Stimulated activated CD8-positive, alpha-beta memory T cell treated with anti-CD3 and anti-CD28 coated beads, Interleukin-7, amount 100 ng/mL, for 1 hour (primary cell): ENCODE measurements at places on chromosomes 5 and 9.

DNA sequence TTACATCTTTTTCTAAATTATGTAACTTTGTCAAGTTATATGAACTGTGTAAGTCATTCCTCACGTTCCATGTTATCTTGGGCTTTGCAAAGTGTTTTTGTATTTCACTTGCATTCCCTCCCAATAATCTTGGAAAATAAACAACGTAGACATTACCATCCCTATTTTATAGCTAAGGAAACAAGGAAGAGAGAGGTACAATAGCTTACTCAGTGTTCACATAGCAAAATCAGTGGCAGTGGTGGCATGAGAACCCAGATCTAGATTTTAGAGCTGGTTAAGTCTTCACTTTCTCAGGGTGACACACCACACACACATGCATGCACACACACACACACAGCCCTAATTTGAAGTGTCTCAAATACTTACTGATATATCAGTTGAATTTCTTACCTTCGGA, 34.1 kb downstream of the NSA2 start:
- DNase-seq, result no peak

DNA sequence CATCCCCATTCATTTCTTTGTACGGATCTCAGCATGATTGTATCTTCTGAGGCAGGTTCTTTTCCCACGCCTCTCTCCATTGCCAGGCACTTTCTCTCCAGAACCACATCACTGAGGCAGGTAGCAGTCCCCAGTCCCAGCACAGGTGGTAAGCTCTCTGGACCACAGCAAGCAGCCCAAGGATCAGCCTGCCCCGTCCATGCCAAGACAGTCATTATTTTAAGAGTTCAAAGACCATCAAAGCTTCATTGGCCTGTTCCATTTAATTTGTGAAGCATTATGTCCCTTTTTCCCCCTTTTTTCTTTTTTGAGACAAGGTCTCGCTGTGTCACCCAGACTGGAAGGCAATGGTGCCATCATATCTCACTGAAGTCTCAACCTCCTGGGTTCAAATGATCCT, 171.7 kb downstream of the AUH start:
- DNase-seq, result no peak

DNA sequence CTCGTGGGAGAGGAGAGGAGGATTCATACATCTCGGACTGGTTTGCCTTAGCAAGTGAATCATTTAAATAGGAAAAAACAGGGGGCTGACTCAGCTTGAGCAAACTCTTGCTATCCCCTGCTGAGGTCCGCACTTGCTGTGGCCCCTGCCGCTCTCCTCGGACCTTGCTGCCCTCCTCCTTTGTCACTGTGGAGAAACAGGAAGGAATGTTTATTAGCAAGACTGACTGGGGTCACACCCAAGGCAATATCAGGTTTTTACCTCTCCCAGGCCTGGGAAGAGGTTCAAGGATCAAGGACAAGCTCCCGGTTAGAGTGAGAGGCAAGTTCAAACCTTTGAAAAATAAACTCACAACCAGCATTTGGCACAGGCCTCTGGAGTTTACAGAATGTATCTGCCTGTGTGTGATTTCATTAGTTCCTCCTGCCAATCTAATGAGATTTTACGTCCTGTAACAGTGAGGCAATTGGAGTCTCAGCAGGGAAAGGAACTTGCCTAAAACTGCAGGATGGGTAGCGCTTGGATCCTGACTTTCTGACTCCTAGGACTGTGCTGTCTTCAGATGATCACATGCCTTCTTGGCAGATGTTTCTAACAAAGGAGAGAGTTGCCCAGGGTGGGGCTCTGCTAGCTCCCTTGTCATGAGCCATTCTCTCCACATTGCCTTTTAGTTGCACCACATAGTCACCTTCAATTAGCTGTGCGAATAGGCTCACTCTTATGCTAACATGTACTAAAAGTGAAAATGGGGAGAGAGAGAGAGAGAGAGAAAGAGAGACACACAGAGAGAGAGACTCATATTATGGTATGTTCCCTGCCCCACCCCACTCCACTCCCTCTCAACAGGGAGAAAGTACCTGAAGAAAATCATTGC, 108.6 kb upstream of the CDKN2B start:
- DNase-seq, result no peak

DNA sequence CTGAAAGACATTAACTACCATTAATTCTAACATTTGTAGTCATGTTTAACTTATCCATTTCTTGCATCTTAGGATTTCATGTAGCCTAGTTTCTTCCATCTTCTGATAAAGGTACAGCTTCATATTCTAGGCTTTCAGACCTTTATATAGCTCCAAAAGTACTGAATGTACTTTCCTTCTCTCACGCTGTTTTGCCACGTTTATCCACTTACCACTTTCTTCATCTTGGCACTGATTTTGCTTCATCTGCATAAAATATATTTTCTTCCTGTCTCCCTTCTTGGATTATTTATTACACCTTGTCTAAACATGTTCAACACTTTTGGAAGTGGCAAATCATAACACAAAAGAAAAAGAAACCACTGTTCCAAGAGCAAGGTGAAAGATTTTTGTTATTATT, 553.8 kb downstream of the DTWD2 start:
- no peak for DNase-seq

- no peak for DNase-seq
Measured at GRCh38 chr9:75105841-75106240, 17.5 kb downstream of the OSTF1 start.

- no peak for DNase-seq
Measured at GRCh38 chr9:38408719-38409118, 15.5 kb downstream of the IGFBPL1 start.
